ENCODE measurements at places on chromosomes 13 and 19.

- peak; percentile 90 for DNase-seq
These were observed 8.7 kb downstream of the MAP2K2 start for GRCh38 chr19:4115050-4115817.

DNA sequence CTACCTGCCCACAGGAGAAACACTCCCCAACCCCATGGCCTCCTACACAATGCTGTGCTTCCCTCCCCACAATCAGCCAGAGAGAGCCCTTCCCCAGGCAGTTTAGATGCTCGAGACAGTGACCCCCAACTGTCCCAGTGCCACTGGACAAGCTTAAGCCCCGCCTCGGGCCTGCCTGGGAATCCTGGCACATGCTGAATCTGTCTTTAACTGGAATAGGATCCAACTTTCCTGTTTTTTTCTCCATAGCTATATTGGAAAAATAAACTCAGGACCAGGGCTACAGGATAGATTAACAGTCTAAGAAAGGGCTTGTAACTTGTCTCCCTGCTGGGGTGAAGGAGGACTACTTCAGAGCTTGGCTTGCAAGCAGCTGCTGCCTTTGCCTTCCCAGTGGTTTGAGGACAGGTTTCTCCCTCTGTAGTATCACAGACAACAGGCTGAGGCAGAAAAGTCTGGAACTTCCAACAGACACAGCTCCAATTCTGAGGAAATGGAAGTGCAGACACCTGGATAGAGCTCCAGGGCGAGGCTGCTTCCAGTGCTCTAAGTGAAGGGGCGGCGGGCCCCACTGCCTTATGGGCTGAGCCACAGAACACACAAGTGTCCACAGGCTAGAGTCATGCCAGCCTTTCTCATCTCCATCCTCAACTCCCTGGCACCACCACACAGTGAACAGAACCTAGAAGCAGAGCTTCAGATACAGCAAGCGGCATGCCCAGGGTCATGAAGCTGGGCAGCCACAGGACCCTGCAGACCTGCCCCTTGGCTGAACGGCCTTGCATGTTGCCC is 228.3 kb downstream of the TUBA3C start:
- no peak for DNase-seq

DNA sequence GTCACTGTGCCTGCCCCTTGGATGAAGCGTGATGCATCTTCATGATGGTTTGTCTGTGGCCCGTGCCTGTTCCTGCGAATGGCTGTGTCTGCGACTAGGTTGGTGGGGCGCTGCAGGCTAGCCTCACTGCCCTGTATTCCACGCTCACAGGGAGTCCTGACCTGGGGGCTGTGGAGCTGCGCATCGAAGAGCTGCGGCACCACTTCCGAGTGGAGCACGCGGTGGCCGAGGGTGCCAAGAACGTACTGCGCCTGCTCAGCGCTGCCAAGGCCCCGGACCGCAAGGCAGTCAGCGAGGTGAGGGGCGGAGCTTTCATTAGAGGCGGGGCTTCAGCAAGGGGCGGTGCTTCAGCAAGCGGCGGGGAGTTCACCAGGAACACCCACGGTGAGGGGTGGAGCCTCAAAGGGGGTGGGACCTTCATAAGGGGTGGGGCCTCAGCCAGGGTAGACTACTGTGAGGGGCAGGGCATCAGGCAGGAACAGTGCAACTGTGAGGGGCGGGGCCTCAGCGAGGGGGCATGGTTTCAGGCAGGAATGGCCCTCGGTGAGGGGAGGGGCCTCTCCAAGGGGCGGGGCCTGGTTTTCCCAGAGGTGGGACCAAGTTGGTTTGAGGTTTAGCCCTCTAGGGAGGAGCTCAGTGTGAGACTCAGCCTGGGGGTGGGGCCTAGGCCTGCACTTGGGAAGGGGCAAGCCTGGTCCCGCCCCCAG is 17.2 kb downstream of the PKN1 start:
- DNase-seq, result peak; percentile 76

DNA sequence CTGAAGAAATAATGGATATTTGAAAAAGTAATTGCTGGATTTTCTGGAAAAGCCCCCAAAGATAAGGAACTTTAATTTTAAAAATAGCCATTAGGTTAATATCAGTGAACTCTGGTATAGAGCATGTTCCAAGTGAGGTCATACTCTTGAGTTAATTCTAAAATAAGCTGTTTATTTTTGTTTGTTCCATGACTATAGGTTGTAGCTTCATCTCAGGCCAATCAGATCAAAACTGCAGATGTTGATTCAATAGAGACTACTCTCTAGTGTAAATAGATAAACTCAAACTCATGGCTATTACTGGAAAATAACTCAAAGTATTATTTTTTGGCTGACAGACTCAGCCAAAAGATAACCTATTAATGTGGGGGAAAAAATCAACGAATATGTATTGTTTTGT is 815.1 kb downstream of the DIAPH3 start:
- no peak for DNase-seq

GRCh38 chr13:97347255-97347932 is 86.6 kb upstream of the RAP2A start:
- no peak for DNase-seq

DNA sequence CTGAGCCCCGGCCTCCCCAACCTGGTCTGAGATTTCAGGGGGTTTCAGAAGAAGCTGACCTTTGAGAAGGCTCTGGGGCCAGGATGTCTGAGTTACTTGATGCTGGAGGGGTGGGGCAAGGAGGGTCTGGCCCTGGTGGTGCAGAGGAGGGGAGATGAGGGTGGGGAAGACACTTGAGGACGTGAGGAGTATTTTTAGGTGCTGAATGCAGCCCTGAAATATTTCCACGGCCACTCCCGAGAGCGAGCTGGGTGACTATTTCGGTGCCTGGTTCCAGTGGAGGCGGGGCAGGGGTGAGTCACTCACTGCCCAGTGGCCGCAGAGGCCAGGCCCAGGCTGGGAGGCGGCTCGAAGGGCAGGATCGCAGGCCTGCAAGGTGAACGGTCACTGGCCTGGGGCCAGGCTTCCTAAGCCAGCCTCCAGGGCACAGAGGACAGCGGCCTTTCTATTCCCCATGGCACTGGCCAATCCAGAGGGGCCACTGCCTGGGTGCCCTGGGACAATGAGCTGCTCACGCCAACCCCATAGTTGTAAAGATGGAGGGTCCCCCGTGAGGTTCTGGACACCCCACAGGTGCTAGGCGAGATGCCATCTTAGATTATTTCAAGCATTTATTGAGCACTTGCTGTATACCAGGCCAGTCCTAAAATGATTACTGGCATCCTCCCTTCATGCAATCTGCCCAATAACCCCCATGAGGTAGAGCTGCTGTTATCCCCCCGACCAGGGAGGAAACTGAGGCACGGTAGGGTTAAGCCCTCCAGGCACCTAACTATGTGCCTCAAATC is 19.7 kb upstream of the JUND start:
- DNase-seq, result no peak

- DNase-seq, result no peak
These were observed 313.2 kb downstream of the SHISA2 start for GRCh38 chr13:25738342-25739196.

- DNase-seq, result no peak
These were observed 289.8 kb downstream of the COG6 start for GRCh38 chr13:39945226-39945625.

DNA sequence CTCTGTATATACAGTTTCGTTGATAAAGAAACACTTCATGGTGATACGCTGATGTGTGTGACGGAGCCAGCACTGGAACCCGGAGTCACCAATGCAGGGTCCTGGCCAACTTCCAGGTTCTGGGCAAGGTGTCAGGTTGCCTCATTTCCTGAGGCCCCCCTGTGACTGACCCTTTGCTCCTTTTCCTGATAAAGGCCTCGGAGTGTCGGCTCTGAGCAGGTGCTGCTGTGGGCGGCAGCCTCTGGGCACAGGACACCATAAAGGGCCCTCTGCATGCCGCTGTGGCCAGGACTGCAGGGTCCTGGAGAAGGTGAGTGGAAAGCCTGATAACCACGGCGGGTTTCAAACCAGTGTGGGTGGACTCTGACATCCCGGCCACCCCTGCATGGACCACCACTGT is 17.3 kb upstream of the MYDGF start:
- DNase-seq, result no peak

GRCh38 chr19:7373862-7374261 is 25.1 kb downstream of the ARHGEF18 start:
- no peak for DNase-seq

GRCh38 chr13:38687246-38688229 is 661 bp downstream of the FREM2 start:
- DNase-seq, result no peak

GRCh38 chr13:95498886-95499285 is 53.6 kb upstream of the CLDN10 start:
- no peak for DNase-seq

DNA sequence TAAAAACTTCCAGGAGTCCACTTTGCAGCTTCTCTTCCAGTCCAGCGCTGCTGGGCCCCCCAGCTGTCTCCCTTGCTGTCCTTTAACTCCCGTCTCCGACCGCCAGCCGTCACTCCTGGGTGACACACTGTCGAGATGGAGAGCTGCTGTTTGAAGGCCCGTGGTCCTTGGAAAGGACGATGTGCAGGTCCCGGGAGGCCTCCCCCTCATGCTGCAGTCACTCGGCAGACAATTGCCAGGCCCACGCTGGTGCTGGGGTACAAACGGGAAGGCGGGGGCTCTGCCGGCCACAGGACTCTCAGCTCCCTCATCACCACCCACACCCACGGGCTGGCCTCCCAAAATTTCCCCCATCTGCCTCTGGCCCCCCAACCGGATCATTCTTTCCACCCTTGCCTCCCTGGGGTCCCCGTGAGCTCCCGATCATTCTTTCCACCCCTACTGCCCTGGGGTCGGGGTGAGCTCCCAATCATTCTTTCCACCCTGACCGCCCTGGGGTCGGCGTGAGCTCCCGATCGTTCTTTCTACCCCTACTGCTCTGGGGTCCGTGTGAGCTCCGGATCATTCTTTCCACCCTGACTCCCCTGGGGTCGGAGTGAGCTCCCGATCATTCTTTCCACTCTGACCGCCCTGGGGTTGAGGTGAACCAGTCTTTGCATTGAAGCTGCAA is 16.0 kb upstream of the ZNF554 start:
- no peak for DNase-seq

- DNase-seq, result no peak
These were observed 19.2 kb downstream of the SLC27A1 start for GRCh38 chr19:17489392-17490030.

DNA sequence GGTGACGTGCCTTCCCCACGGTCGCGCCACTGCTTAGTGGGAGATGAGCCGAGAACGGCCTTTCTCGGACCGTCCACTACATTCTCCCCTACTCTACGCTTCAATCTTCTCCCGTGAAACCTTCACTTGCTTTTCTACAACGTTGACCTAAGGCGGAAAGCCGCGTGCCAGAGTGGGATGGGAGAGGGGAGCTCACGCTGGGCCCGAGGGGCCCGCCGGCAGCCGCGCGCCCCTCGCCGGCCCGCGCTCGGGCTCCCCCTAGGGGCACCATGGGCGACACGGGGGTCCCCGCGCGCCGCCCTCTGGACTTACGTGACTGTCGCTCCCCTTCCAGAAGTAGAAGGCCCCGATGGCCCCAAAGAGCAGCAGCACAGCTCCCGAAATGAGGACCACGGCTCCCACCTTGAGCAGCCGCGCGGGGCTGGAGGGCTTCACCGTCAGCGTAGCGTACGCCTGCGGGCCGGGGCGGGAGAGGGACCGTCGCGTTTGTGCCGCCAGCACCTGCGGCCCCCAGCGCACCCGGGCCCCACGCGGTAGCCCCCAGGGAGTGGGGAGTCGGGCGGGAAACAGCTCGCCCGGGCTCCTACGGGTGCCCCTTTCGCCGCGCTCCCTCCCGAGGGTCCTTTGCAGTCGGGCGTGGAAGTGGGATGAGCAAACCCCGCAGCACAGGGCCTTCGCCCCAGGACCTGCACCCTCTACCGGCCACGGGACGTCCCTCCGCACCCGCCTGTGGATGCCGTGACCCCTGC is 727 bp downstream of the CNMD start:
- peak; percentile 80 for DNase-seq

GRCh38 chr13:24199016-24199415 is 38.5 kb downstream of the SPATA13 start:
- no peak for DNase-seq

DNA sequence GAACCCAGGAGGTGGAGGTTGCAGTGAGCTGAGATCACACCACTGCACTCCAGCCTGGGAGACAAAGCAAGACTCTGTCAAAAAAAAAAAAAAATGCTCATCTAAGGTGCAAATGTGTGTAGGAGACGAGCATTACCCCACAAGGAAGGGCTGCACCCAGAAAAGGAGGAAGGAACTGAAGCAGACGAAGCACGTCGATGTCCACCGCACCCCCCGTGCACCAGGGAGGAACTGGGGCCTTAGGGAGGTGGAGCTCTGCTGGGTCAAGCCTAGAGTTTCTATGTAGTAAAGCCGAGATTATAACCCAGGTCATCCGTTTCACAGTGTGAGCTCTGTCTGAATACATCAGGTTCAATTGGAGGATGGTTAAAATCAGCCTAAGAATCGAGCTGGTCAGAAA is 1.1 kb downstream of the VSTM1 start:
- DNase-seq, result peak; percentile 2

- DNase-seq, result no peak
These were observed 238.7 kb downstream of the KCTD12 start for GRCh38 chr13:76647550-76647949.

DNA sequence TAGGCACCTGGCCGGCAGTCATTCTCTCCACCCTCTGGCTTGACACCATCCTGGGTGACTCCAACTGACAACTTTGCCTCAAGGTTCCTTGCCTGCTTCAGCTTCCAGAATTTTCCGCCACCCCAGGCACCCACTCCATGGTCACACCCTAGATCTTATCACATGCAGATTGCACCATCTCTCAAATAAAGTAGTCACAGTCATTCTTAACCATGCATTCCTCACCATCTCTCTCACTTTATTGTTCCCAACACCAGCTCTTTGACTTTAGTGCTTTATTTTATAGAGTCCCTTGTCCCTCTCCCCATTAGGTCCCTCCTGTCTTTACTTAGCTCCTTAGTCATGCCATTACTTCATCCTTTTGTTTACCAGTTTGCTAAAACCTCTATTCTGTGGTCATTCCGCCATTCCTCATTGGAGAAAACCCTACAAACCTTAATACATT is 351.7 kb downstream of the SPRY2 start:
- DNase-seq, result no peak

DNA sequence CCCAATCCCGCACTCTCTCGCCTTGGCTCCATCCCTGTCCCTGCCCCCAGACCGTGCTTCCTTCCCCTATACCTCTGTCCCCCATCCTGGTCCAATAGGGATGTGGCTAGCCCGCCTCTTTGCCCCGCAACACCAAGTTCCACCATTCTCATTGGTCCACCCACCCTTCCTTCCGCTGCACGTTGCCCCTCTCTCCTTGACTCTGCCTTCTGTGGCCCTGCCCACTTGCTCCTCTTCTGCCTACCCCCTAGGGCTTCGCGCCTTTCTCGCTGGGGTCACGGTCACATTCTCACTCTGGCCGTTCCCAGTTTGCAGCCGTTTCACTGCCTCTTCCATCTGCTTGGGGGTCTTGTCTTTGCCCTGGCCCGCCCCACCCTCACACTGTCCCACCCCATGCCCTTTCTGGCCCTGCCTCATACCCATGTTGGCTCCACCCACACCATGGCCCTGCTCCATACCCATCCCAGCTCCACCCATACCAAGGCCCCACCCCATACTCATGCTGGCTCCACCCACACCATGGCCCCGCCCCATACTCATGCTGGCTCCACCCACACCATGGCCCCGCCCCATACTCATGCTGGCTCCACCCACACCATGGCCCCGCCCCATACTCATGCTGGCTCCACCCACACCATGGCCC is 4.5 kb upstream of the ARHGAP45 start:
- DNase-seq, result no peak

All from GM13977 (cell line).